Activated CD4-positive, CD25-positive, alpha-beta regulatory T cell (primary cell): ENCODE measurements at places on chromosomes 2 and 18.

DNA sequence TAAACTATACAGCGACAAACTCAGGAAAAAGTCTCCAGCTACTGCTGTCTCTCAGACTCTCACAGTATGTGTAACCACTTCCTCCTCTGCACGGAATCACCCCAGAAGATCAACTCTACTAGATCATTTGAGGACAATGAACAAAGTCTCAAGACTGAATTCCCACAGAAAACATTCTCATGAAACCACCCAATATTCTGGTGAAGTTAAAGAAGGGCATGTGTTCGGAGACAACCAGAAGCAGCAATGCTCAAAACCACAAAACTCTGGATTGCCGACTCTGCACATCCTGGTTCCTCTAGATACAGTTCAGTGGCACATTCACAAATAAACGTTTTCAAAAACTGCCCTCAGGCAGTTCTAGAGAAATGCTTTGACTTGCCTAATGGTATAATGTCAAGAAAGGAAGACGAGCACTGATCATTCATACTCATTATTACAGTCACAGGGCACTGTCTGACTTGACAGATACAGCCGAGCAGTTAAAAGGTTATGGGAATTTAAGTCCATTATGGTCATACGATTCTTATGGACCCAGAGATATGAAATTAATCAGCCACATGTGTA lies 91.9 kb upstream of the STK17B start:
- no peak for DNase-seq

DNA sequence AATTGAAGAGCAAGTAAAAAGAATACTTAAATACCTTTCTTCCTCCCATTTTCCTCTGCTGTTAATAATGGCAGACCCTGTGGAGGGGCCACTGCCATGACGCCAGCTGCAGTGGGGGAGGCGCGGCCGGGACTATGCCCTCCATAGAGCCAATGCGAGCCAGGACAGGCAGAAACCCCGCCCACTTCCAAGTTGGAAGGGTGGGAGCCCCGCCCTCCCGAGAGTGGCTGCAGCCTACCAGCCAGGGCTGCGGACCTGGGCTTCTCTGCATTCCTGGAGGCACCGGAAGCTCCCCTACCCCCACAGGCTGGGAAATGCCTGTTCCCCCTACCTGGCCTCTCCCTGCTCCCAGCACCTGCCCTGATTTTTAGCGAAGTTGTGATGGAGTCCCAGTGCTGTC lies 439.4 kb upstream of the CDH19 start:
- DNase-seq, result no peak

- no peak for DNase-seq
Observed at GRCh38 chr18:44765456-44765855, 84.8 kb downstream of the SETBP1 start.

DNA sequence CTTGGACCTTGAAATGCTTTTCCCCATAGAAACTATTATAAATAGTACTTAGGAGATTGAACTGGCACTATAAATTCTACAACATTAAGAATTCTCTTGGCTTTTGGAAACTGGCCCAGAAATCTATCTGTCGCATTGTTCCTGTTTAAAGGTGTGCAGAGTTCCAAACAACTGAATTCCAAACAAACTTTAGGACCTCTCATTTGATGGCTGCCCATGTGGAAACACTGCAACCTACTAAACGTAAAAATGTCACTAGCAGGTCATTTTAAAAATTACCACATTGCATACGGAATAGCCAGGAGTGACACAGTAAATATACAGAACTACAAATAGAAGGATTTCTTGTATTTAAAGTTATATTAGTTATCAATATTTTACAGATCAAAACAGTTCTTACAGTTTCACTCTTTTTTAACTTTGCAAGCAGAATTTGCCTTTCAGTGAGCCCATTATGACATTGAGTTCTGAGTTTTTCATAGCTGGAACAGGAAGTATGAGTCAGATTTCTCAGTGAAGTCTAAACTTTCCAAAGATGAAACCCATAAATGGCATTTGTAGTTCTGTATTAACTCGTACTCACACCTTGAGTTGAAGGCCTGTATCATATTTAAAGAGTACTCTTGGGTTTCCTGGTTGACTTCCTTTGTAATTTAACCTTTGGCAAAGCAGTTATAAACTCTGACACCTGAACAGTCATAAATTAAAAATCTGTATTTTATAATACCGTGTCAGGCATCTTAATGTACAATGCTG lies 142.3 kb upstream of the BOD1L2 start:
- no peak for DNase-seq

GRCh38 chr18:55588870-55589595 lies 1.0 kb upstream of the TCF4 start:
- DNase-seq, result no peak

- no peak for DNase-seq
Observed at GRCh38 chr2:202703091-202703490, 68.3 kb downstream of the FAM117B start.

DNA sequence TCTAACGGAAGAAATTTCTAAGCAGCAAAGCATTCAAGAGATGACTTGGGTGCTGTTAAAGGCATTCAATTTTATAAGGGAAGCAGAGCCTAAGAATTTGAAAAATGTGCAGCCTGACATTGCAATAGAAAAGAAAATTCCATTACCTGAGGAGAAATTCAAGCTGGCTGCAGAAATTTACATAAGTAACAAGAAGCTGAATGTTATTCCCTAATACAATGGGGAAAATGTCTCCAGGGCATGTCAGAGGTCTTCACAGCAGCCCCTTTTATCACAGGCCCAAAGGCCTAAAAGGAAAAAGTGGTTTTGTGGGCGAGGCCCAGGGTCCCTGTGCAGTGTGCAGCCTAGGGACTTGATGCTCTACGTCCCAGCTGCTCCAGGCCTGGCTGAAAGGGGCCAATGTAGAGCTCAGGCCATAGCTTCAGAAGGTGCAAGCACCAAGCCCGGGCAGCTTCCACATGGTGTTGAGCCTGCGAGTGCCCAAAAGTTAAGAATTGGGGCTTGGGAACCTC lies 306.7 kb downstream of the RDH14 start:
- DNase-seq, result no peak

GRCh38 chr2:26942543-26943295 lies 27.7 kb upstream of the MAPRE3 start:
- peak; percentile 9 for DNase-seq

DNA sequence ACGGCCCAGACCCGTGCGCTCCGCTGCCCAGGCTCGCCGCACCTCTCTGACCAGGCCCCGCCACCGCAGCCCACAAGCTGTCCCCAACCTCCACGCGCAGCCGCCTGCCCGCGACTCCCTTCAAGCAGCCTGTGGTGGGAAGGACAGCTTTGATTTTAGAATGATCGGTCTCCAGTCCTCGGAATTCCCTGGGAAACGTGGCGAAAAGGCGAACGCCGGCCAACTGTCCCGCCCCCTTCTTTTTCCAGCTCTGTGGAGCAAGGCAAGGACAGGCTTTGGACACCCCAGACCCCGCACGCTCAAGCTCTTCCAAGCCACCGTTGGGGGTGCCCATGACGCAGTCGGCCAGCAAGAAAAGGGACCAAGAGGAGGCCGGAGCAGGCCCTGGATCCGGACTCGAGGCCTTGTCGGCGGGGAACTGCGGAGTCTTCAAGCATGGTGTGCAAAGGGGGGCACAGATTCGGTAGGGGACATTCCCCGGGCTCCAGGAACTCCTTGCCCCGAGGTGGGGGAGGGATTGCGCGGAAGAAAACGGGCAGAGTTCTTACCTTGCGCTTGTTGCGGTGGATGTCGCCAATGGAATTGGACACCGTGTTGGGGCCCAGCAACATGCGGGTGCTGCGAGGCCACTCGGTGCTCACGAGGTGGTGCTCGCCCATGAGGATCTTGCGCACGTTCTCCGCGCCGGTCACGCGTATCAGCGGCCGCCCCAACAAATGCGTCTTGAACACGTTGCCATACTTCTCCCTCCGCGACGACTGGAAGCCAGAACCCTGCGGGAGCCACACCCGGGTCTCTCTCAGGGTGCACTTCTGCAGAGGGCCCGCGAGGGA lies 4.0 kb downstream of the CYP26B1 start:
- DNase-seq, result no peak

GRCh38 chr18:62486290-62486964 lies 36.4 kb upstream of the ZCCHC2 start:
- DNase-seq, result no peak

- no peak for DNase-seq
Observed at GRCh38 chr2:654896-655295, 22.3 kb downstream of the TMEM18 start.
